ENCODE measurements at places on chromosomes 12 and 14. TPM values are rescaled to one million over a fixed set of nuclear protein-coding genes. Genes with fewer than 3 reads are reported as not detected.

SUDS3 gene
- 33.0 TPM for total RNA-seq

GPR68 gene
- total RNA-seq, result 10.1 TPM

ACSS3 gene
- 8.9 TPM for total RNA-seq

CYP27B1 gene
- total RNA-seq, result 0.74 TPM

CCDC175 gene
- not detected for total RNA-seq

BLOC1S1 gene
- total RNA-seq, result 82.0 TPM

SLC4A8 gene
- total RNA-seq, result 3.2 TPM

POU6F1 gene
- 2.4 TPM for total RNA-seq

LHX5 gene
- not detected for total RNA-seq

PAH gene
- total RNA-seq, result not detected

GARIN6 gene
- total RNA-seq, result not detected

USP44 gene
- under 0.01 TPM for total RNA-seq

GLIPR1L2 gene
- total RNA-seq, result 0.30 TPM

CIDEB gene
- total RNA-seq, result 0.59 TPM

CACNA2D4 gene
- not detected for total RNA-seq

SRRM4 gene
- total RNA-seq, result not detected

SOCS4 gene
- total RNA-seq, result 18.1 TPM

COL2A1 gene
- 0.18 TPM for total RNA-seq

NRXN3 gene
- 3.3 TPM for total RNA-seq

PRH2 gene
- total RNA-seq, result 0.28 TPM
